Ascending aorta (tissue), 2 donors: ENCODE measurements at places on chromosomes 6 and 20. TPM values are rescaled to one million over a fixed set of nuclear protein-coding genes. Genes with fewer than 3 reads are reported as not detected.

DNA sequence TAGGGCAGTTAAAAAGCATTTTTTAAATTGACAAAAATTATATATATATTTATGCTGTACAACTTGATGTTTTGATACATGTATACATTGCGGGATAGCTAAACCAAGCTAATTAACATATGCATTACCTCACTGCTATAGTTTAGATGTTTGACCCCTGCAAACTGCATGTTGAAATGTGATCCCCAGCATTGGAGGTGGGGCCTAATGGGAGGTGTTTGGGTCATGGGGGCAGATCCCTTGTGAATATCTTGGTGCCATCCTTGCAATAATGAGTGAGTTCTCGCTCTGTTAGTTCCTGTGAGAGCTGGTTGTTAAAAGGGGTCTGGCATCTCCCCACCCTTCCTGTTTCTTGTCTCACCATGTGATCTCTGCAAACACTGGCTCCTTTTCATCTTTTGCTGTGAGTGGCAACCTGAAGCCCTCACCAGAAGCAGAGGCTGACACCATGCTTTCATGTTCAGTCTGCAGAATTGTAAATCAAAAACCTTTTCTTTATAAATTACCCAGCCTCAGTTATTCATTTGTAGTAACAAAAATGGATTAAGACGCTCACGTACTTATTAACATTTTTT, 111.8 kb downstream of the MCHR2 start:
- DNase-seq = no peak

DCDC2 gene
- total RNA-seq = not detected

- no peak for DNase-seq
These were observed 3.0 kb upstream of the DLGAP4 start for GRCh38 chr20:36303020-36303595.

ZNF165 gene
- not detected for total RNA-seq

CTCFL gene
- total RNA-seq = not detected
